Left forelimb (tissue), 1 donor: ENCODE measurements at places on chromosomes 5 and 9.

DNA sequence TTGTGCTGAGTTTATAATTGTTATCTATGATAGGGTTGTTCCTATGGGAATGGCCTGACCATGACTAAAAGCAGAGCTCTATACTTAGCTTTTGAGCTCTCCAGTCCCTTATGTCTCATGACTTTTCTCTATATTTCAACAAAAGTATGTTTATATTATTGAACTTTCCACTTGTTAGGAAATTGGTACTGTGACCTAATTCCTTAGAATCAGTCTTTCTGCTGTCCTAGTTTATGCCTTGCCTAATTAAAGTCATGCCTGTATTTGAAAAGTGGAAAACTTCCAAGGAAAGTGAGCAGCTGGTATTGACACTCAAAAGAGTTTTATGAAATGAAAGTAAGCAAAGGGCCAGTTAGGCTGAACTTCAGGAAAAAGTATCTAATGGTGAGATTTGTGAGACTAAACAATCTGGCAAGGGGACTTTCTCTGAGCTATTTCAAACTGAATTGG, 68.6 kb downstream of the XRCC4 start:
- no peak for DNase-seq

GRCh38 chr5:2039180-2039531, 156.4 kb upstream of the IRX4 start:
- no peak for DNase-seq

GRCh38 chr9:33166231-33167083, 679 bp downstream of the B4GALT1 start:
- DNase-seq: no peak

- DNase-seq: no peak
Observed at GRCh38 chr9:124652615-124653393, 118.3 kb downstream of the NR6A1 start.

GRCh38 chr5:9829621-9830020, 199.5 kb upstream of the TAS2R1 start:
- no peak for DNase-seq

DNA sequence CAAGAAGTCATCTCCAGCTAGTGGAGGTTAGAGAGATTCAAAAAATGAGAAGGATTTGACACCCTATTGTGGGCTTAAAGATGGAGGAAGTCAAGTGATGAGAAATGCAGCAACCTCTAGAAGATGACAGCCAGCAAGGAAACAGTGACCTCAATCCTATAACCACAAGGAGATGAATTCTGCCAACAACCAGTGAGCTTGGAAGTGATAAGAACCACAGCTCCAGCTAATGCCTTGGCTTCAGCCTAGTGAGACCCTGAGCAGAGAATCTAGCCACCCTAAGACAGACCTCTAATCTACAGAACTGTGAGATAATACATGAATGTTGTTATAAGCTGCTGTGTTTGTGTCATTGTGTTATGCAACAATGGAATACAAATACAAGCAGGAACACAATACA, 262.4 kb downstream of the GRIA1 start:
- no peak for DNase-seq

DNA sequence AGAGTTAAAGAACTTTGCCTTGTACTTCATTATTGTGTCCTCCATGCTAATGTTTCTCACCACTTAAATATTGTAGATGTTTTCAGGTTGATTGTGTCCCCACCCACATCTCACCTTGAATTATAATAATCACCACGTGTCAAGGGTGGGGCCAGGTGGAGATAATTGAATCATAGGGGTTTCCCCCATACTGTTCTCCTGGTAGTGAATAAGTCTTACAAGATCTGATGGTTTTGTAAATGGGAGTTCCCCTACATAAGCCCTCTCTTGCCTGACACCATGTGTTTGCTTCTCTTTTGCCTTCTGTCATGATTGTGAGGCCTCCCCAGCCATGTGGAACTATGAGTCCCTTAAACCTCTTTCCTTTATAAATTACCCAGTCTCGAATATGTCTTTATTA, 248.3 kb downstream of the FBXL7 start:
- DNase-seq: no peak

GRCh38 chr5:80442742-80443141, 34.9 kb downstream of the ZFYVE16 start:
- no peak for DNase-seq

GRCh38 chr5:134460551-134460950, 48.9 kb upstream of the CDKN2AIPNL start:
- DNase-seq: no peak

GRCh38 chr5:140312067-140312790, 9.3 kb upstream of the PFDN1 start:
- no peak for DNase-seq

DNA sequence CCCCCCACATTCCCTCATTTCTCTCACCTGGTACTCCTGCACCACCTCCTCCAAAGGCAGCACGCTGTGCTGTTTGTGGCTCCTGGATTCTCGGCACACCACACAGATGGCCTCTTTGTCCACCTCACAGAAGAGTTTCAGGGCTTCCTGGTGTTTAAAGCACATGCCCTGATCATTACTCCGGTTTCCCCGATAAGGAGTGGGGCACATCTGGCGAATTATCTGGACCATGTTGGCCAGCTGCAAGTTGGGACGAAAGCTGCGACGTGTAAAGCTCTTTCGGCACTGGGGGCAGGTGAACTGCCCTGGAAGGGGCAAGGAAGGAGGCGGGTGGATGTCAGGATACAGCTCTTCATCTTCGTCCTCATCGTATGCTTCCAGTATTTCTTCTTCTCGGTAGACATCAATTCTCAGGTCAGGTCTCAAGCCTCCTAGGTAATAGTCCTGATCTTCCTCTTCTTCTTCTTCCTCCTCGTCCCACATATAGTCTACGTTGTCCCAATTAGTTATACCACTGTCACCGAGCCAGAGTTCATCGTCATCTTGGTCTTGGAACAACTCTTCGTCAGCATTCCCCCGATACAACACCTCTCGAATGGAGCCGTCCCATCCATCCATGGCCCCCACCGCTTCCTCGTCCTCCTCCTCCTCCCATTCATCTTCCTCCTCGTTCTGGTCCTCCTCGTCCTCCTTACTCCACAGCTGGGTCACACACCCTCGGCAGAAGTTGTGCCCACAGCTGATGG, 796 bp downstream of the TRIM52 start:
- DNase-seq: no peak

DNA sequence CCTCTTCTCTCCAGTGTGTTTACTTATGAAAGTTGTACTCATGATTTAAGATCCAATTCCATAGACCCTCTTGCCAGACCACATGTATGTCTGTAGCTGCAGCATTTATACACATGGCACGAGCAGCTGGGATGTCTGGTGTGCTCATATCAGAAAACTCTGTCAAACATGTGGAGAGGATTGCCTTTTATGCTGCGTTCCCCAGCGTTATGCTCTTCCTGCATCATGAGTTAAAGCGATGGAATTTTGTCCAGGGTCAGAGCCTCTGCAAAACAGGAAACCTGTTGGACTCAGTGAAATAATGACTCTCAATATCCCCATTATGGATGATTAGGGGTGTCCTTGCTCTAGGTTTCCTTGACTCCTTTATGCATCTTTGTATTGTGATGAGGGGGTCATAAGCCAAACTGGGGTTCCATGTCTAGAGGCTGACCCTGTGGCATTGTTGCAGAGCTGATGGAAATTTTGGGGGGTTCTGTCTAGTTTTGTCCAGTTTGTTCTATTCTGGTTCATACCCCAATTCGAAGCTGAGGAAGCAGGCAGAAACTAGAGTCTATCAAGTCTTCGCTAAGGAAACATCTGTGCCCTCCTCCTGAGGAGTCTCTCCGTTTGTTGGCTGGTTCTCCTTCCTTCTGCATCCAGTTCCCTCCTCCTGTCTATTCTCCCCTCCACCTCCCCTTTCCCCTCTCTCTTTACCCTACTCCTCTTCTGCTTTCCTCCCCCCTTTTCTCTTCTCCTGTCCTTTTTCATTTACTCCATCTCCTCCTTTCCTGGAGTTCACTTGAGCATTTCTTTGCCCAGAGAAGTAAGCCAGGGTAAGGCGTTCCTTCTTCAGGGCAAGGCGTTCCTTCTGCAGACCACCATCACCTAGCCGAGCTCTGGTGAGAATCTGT, 252.8 kb downstream of the MAST4 start:
- DNase-seq: no peak

DNA sequence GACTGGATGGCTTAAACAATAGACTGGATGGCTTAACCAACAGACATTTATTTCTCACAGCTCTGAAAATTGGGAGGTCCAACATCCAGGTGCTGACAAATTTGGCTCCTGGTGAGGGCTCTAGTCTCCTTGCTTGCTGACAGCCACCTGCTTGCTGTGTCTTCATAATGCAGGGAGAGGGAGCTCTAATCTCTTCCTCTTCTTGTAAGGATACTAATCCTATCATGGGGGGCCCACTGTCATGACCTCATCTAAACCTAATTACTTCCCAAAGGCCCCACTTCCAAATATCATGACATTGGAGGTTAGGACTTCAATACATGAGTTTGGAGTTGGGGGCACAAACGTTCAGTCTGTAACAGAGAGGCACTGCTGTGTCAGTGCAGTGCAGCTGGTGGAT, 26.4 kb downstream of the FOXD1 start:
- no peak for DNase-seq

DNA sequence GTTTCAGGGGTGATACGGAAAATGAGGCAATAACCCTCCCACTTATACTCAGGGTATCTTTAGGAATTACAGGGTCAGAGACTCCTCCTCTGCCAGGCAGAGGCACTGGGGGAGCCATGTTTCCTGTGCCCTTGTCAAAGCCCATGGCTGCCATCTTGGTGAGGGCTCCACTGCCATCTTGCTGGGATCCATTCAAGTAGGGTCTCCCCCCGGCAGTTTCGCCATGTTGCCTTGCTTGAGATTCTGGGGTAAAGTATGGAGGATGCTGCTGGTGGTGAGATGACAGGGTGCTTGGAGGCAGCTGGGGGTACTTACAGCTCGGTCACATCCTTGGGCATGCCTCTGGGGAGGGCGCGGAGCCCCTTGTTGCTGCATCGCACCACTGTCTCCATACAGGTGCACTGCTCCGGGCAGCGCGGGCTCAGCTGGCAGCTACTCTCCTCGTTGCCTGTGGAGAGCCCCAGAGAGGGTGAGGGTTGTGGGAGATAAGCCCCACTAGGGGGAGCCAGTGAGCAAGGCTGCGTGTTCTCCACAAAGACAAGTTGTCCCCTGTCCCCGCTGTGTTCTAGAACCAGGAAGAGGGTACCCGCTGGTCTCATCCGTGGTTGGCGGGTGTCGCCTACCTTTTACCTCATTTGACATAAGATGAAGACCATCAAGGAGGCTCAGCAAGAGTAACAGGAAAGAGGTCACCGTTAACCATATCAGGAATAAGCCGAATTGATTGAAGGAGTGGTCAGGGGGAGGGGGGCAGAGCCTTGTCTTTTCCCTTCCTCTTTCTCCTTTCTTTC, 169.0 kb upstream of the PANK3 start:
- no peak for DNase-seq

GRCh38 chr5:109406719-109407118, 3.1 kb downstream of the PJA2 start:
- DNase-seq: no peak

DNA sequence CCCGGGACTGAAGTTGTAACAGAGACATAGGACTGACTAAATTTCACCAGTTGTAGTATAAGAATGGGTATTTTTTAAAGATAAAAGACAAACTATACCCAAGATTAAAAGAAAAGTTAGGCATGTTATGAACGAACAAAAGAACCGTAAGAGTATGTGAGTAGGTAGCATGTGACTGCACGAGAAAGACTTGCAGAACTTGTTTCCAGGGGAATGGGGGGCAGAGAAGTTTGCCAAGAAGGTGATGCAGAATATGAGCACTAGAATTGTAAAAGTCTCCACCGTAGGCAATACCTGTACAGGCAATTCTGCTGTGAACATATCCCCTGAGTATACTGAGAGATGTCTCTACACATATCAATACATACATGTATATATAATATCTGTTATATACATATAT, 614.7 kb downstream of the PRELID2 start:
- DNase-seq: no peak

DNA sequence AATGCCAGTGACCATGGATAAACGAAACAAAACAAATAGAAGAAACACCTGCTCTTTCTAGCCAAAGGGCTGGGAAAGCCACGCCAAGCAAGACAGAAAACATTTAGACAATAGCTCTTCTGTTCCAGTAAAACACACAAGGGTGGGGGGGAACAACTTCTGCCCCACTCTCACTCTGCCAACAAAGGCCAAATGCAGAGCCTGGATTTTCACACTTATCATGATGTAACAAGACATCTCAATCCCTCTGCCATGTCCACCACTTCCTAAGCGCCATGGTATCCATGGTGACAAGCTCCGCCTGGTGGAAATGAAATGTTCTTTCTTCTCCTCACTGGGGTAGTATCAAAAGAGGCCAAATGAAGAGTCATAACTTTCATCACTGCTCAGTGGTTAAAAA, 60.6 kb downstream of the DRD1 start:
- DNase-seq: no peak

- DNase-seq: no peak
Observed at GRCh38 chr5:162324328-162324727, 256.8 kb downstream of the GABRG2 start.

GRCh38 chr5:173240091-173241050, 5.4 kb upstream of the NKX2-5 start:
- DNase-seq: no peak

DNA sequence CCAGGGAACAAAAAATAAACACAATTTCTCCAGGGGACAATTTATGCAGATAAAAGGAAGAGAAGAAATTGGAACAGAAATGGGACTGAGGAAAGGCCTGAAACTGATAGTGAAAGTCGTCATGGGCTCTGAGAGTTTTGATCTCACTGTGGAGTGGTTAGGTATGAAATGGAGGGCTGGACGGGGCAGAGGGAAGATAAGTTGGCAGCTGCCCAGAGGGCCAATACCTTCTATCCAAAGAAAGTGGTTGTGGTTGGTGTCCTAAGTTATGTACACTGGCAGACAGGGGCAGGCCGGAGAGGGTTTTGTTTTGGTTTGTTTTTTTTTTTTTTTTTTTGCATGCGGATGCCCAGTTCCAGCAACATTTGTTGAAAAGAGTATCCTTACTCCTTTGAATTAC, 46.1 kb downstream of the ZNF618 start:
- no peak for DNase-seq

- DNase-seq: no peak
Observed at GRCh38 chr5:72387985-72388384, 67.8 kb downstream of the PTCD2 start.

DNA sequence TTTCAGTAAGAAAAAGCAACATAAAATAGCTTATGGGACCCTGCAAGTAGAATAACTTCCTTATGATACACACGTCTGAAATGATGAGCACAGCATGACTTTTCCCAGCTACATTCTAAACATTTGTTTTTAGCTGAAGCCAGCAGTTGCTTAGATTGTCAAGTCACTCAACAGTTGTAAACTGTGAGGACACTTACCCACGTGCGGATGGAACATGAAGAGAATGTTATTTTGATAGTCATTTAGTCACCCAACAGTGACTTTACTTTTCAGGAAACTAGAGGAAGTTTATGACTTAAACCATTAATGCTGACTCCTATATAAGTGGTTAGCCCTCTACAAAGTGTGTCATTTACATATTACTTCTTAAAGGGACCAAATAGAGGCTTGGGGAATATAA, 3.0 kb downstream of the HACD4 start:
- DNase-seq: no peak

GRCh38 chr9:18433620-18434019, 40.3 kb upstream of the ADAMTSL1 start:
- no peak for DNase-seq

GRCh38 chr9:107438211-107439031, 51.1 kb downstream of the KLF4 start:
- no peak for DNase-seq

GRCh38 chr5:50667023-50667652, 701 bp downstream of the PARP8 start:
- DNase-seq: peak; percentile 77

GRCh38 chr5:127030259-127031146, at the start of gene MARCHF3:
TSS of gene MARCHF3 (minus strand) at chr5:127030558. CDS start at chr5:126918171, 112,387 bp downstream.
- peak; percentile 96 for DNase-seq
